ENCODE measurements at places on chromosomes 4 and X. TPM values are rescaled to one million over a fixed set of nuclear protein-coding genes. Genes with fewer than 3 reads are reported as not detected.

- DNase-seq, result no peak
Observed at GRCh38 chr4:143581331-143581946, 67.9 kb downstream of the SMARCA5 start.

DNA sequence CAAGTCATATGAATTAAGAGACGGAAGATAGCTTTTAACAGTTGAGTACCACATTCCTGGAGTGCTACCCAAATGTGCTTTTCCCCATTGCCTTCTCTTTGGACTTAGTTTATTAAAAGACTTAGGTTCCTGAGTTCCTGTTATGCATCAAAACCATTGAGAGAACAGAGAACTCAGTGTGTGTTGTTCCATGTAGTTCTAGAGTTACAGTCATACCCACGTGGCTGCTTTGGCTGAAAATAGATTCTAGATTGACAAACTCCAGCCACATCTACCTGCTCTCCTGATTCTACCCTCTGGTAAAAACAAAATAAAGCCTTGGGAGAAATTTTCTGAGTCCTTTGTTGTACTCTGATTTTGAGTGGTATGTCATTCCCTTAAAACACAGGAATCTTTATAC lies 385.4 kb downstream of the IL15 start:
- DNase-seq, result no peak

- no peak for DNase-seq
Observed at GRCh38 chr4:110815950-110816349, 193.1 kb upstream of the PITX2 start.

- no peak for DNase-seq
Observed at GRCh38 chr4:66565801-66566200, 895.5 kb upstream of the EPHA5 start.

- no peak for DNase-seq
Observed at GRCh38 chr4:25769251-25769650, 93.5 kb downstream of the SEL1L3 start.

GRCh38 chr4:576245-576821 lies at the start of gene TMEM271:
Gene TMEM271, minus strand, starts transcription at chr4:576295. Its CDS starts 233 bp downstream, at chr4:576062.
- DNase-seq, result no peak

- DNase-seq, result no peak
Observed at GRCh38 chr4:13088726-13089658, 395.1 kb downstream of the RAB28 start.

GRCh38 chr4:185809121-185809520 lies 2.9 kb downstream of the SORBS2 start:
- no peak for DNase-seq

- DNase-seq, result no peak
Observed at GRCh38 chr4:74855879-74856278, 61.6 kb upstream of the BTC start.

DNA sequence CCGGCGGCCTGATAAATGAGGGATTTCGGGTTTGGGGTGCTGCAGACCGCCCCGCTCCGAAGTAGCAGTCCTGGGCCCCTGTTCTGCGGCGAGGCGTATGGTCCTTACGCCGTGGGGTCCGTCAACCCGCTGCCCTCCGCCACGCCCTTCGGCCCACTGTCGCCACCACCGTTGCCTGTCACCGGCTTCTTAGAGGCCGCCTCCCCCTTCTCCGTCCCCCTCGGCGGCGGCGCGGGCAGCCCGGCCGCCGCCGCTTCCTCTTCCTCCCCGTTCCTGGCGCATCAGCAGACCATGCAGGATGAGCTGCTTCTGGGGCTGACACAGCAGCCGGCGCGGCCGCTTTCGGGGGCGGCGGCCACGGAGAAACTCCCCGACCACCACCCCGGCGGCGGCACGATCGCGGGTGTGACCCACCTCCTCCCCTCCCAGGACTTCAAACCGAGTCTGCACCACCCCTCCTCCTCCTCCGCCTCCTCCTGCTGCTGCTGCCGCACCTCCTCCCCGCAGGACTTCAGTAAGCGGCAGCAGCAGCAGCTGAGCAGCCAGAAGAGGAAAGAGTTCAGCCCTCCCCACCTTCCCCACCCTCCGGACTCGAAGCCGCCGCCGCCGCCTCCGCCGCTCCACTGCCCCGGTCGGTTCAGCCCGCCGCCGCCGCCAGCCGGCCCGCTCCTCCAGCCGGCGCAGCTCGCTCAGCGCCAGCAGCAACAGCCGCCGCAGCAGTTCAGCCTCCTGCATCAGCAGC lies 549 bp downstream of the CPEB2 start:
- peak; percentile 82 for DNase-seq

DNA sequence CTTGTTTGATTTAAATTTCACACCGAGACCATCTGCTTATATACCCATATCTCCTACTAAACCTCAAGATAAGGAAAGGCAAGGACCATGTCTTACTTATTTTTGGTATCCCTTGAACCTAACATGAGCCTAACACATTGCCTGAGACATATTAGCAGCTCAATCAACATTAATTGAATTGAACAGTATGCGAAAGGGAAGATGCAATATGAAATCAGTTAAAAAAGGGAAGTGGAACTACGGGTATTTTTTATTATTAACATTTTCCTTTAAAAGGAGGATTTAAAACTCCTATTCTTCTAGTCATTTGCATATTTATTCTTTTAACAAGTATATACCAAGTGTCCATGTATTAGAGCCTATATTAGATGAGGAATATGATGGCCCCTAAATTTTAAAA lies 197.0 kb downstream of the CAMK2D start:
- no peak for DNase-seq

DNA sequence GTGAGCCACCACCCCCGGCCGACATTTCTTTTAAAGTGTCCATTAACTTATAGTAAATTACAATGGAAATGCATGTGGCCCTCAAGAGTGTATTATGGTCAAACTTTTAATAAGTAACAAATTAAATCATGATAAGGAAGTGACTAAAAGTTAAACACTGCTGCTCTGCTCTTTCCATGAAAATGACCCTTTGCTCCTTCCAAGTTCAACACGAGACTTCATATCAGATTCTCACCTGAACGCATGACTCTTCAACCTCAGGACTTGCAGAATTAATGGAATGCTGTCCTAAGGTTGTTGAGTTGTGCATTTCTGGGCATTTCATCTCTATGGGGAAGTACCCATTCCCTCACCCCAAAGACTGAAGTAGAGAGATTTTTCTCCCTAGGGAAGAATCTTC lies 27.1 kb downstream of the AWAT2 start:
- no peak for DNase-seq

GRCh38 chr4:153809916-153810810 lies 21.3 kb upstream of the SFRP2 start:
- DNase-seq, result no peak

DNA sequence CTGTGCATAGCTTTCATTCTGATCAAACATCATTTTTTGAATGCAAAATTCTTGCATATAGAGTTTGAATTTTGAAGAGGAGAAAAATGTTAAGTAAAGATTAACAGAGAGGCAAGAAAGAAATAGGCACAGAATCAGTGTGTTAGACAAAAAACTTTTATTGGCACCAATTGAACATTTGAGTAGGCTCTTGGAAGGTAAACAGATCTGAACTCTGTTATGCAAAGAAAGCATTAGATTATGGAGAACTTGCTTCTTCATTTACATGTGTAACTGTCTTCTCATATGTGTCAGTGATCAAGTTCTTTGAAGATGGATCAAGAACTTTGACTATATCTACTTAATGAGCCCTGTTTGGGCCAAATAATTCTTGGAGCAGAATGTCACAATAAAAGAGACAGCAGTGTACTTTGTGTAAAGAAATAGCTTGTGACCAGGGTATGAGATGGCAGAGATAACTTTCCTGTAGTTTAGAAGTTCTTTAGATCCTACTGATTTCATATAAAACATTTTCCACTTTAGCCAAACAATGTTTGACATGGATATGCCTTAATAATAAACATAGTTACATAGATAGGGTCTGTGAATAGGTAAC lies 61.3 kb downstream of the LIMCH1 start:
- no peak for DNase-seq

The MAGEB6 gene
- total RNA-seq, result not detected

The FGF2 gene
- 4.8 TPM for total RNA-seq

The PPBP gene
- total RNA-seq, result not detected

The APOOL gene
- total RNA-seq, result 20.0 TPM

The POU3F4 gene
- not detected for total RNA-seq

The ATP2B3 gene
- total RNA-seq, result not detected

The DGKK gene
- not detected for total RNA-seq

The CLCN5 gene
- total RNA-seq, result 4.3 TPM
